ENCODE measurements at places on chromosomes 3 and 15. TPM values are rescaled to one million over a fixed set of nuclear protein-coding genes. Genes with fewer than 3 reads are reported as not detected.

FBXO40 gene
- polyA plus RNA-seq, result not detected

TIPARP gene
- 32.6 TPM for polyA plus RNA-seq

LRRC28 gene
- polyA plus RNA-seq, result 30.5 TPM

DNA sequence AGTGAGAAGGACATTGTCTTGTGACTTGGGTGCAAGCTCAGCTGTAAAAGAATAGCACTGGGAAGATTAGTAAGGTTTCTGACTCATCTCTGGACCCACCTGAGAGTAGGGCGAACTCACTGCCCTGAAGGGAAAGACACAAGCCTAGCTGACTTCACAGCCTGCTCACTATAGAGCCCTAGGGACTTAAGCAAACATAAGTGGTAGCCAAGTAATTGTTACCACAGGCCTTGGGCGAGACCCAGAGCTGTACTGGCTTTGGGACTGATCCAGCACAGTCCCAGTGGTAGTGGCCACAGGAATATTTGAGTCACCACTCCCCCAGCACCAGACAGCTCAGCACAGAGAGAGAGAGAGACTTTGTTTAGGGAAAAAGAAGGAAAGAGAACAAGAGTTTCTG is 429.9 kb downstream of the TBL1XR1 start:
- peaks cover 2% of the 10 kb centered on the region for H3K27me3 ChIP-seq
- H3K36me3 ChIP-seq, result no peaks in the 10 kb centered on the region
- no peaks in the 10 kb centered on the region for H3K4me1 ChIP-seq
- no peak overlapping the region for H3K4me3 ChIP-seq

CACNA2D2 gene
- polyA plus RNA-seq, result 1.5 TPM

DNA sequence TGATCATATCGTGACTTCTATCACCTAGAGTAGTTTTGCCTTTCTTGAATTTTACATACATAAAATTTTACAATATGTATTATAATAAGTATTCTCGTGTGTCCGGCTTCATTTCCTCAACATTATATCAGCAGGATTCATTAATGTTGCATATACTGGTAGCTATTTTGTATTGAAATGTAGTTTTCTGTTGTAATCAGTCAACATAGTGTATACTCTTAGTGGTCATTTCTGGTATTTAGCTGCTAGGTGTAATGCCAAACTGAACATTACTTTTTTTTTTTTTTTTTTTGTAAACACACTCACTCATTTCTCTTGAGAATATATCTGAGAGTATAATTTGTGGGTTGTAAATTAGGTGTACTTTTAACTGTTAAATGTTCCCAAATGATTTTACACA is 70.1 kb downstream of the CGNL1 start:
- H3K36me3 ChIP-seq, result no peaks in the 10 kb centered on the region
- no peak overlapping the region for H3K4me3 ChIP-seq
- DNase-seq, result no peak

- no peak overlapping the region for H3K27ac ChIP-seq
- DNase-seq, result no peak
- no peak overlapping the region for H3K4me3 ChIP-seq
- no peaks in the 10 kb centered on the region for H3K36me3 ChIP-seq
These were observed 361.9 kb upstream of the KCNMB2 start for GRCh38 chr3:178174201-178174915.

PLSCR2 gene
- not detected for polyA plus RNA-seq

DNA sequence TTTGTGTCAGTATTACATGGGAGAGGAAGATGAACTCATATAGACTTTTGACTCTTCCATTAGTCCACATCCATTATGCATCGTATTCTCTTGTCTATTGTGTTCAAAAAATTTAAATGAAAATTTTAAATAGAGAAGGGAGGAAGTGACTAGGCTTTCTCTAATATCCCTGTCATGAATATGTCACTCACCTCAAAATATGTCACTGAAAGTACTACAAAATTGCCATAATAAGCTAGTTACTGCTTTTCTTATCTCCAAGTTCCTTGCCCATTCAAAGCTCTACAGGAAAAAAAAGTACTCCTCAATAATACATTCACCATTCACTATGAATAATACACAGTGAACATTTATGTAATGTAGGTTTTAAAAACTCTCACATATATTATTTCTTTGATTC is 22.3 kb upstream of the GHSR start:
- no peak overlapping the region for H3K4me3 ChIP-seq
- no peak for DNase-seq
- H3K27me3 ChIP-seq, result peaks cover 4% of the 10 kb centered on the region
- no peak overlapping the region for H3K27ac ChIP-seq
- H3K4me1 ChIP-seq, result no peaks in the 10 kb centered on the region

GRCh38 chr15:91456251-91456718 is 356.2 kb downstream of the SV2B start:
- no peak for DNase-seq
- H3K4me3 ChIP-seq, result no peak overlapping the region
- H3K27me3 ChIP-seq, result peaks cover 4% of the 10 kb centered on the region

- H3K4me1 ChIP-seq, result peaks cover 3% of the 10 kb centered on the region
- no peak overlapping the region for H3K27ac ChIP-seq
- H3K36me3 ChIP-seq, result no peaks in the 10 kb centered on the region
- no peak for DNase-seq
- H3K27me3 ChIP-seq, result no peaks in the 10 kb centered on the region
These were observed 168.4 kb downstream of the PDE8A start for GRCh38 chr15:85150130-85150480.

DNA sequence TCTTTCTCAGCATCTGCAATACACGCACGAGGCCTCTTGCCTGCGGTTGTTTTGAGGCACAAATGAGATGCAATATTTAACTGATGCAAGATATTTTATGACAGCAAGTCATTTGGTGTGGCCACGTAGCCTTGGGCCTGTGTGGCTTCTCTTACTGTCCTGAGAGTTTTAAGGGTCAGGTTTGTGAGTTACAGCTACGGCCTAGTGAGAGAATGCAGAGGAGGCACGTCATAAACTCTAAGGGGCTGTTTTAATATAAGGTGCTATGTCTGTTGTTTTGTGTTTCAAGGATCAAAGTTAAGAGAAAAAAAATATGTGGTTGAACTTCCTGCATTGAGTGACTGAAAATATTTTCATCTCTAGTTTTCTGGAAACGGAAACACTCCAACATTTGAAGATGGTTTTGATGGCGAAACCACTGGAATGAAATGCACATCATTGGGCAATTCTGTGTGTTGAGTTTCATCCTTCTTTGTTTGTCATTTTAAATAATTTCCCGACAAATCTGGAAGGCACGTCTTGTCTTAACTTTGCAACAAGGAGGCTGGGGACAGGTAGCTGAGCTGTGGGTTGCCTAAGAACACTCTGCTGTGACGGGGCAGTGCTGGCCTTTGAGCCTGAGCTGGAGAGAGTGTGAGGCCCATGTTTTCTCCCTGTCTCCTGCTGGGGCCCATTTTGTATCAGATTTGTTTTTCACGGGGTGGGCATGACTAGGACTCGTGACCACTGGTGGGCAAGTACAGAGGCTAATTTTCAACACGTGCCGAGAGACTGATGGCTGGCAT is 5.1 kb downstream of the APBA2 start:
- peak overlapping the region; percentile 49 for H3K4me3 ChIP-seq
- peaks cover 2% of the 10 kb centered on the region for H3K27me3 ChIP-seq

DNA sequence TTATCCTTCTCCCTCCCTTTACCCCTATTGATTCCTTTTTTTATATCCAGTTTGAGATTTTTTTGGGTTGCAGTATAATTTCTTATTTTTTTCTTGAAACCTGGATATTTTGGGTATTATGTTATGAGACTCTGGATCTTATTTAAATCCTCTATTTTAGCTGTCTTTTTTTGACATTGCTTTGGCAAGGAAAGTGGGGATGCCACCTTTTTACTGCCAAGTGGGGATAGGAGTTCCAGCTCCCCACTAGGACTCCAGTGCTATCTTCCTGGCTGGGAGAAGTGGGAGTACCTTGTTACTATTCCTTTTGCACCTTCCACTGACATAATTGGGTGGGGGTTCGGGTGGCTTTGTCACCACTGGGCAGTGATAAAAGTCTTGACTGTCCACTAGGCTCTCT is 87.9 kb downstream of the SATB1 start:
- no peaks in the 10 kb centered on the region for H3K4me1 ChIP-seq
- no peak overlapping the region for H3K4me3 ChIP-seq
- no peaks in the 10 kb centered on the region for H3K36me3 ChIP-seq
- DNase-seq, result no peak
- no peak overlapping the region for H3K27ac ChIP-seq

DNA sequence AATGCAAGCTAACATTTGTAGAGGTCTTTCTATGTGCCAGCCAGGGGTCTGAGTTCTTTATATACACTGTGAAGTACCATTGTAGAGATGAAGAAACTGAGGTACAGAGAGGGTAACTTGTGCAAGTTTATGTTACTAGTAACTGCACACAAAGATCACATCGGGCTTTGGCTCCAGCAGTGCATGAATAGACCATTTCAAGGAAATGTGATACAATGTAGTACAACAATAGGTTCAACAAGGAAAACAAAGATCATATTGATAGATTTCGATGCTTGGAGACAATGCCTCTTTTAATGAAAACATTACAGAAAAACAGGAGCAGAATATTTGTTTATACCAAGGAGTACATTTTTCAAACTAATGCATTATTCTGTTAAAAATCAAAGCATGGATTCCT is 115.3 kb downstream of the POLR2M start:
- no peaks in the 10 kb centered on the region for H3K36me3 ChIP-seq
- no peak overlapping the region for H3K4me3 ChIP-seq
- no peaks in the 10 kb centered on the region for H3K4me1 ChIP-seq
- H3K27me3 ChIP-seq, result no peaks in the 10 kb centered on the region

ARGFX gene
- polyA plus RNA-seq, result not detected

GRCh38 chr15:98796685-98797357 is 148.5 kb downstream of the IGF1R start:
- DNase-seq, result no peak
- H3K4me1 ChIP-seq, result peaks cover 26% of the 10 kb centered on the region
- H3K36me3 ChIP-seq, result no peaks in the 10 kb centered on the region
- H3K4me3 ChIP-seq, result no peak overlapping the region
- H3K27ac ChIP-seq, result no peak overlapping the region

MINDY2 gene
- polyA plus RNA-seq, result 22.6 TPM

DNA sequence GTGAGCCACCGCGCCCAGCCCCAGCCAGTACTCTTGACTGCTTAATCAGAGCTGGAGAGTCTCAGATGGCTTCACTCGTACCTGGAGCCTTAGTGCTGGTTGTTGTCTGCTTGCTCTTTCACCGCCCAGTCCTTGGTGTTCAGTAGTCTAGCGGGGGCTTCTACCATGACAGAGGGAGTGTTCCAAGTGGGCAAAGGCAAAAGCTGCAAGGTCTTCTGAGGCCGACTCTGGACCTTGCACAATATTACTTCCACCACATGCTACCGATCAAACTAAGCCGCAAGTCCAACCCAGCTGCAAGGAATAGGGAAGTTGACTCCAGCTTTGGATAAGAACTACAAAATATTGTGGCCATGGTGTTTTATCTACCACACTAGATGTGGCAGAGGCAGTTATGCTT is 6.6 kb downstream of the PARL start:
- H3K4me3 ChIP-seq, result no peak overlapping the region
- peaks cover 25% of the 10 kb centered on the region for H3K4me1 ChIP-seq
- H3K27ac ChIP-seq, result no peak overlapping the region
- no peaks in the 10 kb centered on the region for H3K27me3 ChIP-seq
- DNase-seq, result no peak

GNAT1 gene
- not detected for polyA plus RNA-seq

All from immature natural killer cell (primary cell).